Pulmonary artery endothelial cell (primary cell): ENCODE measurements at places on chromosomes 13 and 19. TPM values are rescaled to one million over a fixed set of nuclear protein-coding genes. Genes with fewer than 3 reads are reported as not detected.

DNA sequence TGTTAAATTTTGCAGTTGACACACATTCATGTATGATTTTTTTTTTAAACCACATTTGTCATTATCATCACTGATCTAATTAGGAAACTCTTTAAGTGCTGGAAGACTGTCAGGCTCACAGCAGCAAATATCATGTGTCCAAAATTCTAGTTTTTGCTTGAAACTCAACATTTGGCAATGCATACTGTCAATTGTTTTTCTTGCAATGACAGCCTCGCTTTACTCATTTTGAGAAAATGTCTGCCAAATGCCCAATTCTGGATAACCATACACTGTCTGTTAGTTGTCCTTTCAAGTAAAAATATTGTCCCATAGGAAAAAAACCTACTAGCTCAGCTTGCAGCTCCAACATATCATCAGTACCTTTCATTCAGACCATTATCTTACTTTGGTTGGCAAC is 523.9 kb upstream of the ARGLU1 start:
- no peak for DNase-seq

GRCh38 chr13:41931337-41931736 is 29.6 kb downstream of the VWA8 start:
- no peak for DNase-seq

GRCh38 chr19:39846678-39847486 is 703 bp upstream of the FBL start:
- no peak for DNase-seq

GRCh38 chr13:23876265-23876664 is 12.9 kb downstream of the MIPEP start:
- no peak for DNase-seq

GRCh38 chr19:9848762-9849161 is 13.6 kb downstream of the PIN1 start:
- no peak for DNase-seq

HIPK4 gene
- 0.07 TPM in 1 of 2 replicates, not detected in the other for total RNA-seq

SLC25A41 gene
- total RNA-seq: 0.07 TPM in 1 of 2 replicates, not detected in the other

NDUFA7 gene
- total RNA-seq: 24.3 and 46.7 TPM in 2 replicates

CD22 gene
- total RNA-seq: 0.60 TPM in 1 of 2 replicates, not detected in the other
